NCI-H526 (cell line): ENCODE measurements at places on chromosomes 5 and 9.

DNA sequence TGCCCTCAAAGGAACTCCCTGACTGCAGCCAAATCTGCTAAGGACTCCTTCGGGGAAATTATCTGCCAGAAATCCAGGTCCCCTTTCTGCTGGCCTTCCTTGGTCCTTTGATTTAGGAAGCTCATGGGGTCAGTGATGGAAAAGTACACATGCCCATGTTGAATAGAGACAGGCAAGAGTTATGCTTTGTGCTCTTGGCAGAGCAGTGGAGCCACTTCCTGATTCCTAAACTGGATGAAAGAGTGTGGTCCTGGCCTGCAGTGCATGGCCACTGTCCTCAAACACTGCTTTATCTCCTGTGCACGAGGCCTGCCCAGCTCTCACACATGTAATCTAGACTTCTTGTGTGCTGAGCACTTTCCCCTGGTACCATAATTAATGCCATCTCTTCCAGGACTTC lies 2.0 kb upstream of the EBF1 start:
- peak; percentile 38 for DNase-seq

- no peak for DNase-seq
These were observed 90.5 kb upstream of the DNAH5 start for GRCh38 chr5:14034963-14035362.

- DNase-seq = peak; percentile 44
These were observed 21.9 kb downstream of the ABITRAM start for GRCh38 chr9:108956022-108956630.

GRCh38 chr9:18122171-18122570 lies 351.8 kb upstream of the ADAMTSL1 start:
- DNase-seq = no peak

- no peak for DNase-seq
These were observed 75.0 kb downstream of the NR2F1 start for GRCh38 chr5:93658044-93658443.

DNA sequence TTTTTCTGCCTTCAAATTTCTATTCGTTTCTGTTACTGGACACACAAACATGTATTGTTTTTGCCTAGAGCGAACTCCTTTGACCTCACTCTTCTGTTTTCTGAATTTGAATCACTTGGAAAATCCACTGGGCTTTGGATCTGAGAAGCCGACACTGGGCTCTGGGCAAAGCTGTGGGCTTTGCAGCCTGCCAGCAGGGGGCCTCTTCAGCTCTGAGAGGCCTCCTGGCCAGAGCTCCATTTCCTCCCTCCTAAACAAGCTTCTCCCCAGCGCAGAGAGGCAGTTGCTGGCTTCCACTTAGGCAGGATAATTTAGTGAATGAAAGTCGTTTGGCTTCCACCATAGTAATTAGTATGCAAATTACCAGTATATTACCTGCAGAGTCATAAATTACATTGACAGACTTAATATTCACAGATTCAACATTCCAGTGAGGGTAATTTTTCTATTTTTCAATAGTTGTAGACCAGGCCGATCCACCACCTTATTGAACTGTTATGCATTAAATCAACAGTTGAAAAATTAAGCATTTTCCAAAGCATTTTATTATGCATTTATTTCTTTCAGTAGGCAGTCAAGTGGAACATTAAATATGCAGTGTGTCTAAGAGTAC lies 104.0 kb upstream of the ZNF366 start:
- DNase-seq = peak; percentile 79

DNA sequence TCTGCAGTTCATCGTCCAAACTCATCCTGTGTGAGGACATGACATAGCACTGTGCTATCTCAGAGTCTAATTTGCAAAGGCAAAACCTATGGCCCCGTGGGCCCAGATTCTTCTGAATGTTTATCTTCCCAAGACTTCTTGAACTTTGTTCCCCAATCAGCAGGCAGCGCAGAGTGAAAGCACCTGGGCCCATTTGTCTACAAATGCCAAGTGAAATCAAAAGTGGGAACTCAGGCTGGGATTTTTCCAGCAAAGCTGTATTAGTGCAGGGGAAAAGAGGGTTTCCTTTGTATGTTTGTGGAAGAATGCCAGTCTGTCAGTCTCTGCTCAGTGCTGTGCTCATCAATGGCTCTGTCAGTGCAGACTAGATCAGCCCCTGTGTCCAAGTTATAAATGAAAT lies 55.8 kb downstream of the FOXD1 start:
- DNase-seq = no peak

DNA sequence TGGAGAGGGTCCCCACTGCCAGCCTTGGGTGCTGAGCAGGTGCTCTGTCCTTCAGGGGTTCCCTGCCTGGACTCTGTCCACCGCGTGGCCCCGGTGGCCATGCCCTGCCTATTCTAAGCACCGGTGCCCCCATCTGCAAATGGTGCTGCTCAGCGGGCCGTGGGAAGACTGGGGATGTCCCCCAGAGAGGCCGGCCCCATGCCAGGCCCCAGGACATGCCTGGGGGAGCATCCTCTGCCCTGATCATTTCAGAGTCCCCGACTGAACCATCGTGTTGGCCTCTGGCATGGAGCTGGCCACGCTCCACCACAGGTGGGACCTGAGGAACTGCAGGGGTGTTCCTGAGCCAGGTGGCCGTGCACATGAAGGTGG lies 64.7 kb downstream of the RXRA start:
- DNase-seq = no peak

DNA sequence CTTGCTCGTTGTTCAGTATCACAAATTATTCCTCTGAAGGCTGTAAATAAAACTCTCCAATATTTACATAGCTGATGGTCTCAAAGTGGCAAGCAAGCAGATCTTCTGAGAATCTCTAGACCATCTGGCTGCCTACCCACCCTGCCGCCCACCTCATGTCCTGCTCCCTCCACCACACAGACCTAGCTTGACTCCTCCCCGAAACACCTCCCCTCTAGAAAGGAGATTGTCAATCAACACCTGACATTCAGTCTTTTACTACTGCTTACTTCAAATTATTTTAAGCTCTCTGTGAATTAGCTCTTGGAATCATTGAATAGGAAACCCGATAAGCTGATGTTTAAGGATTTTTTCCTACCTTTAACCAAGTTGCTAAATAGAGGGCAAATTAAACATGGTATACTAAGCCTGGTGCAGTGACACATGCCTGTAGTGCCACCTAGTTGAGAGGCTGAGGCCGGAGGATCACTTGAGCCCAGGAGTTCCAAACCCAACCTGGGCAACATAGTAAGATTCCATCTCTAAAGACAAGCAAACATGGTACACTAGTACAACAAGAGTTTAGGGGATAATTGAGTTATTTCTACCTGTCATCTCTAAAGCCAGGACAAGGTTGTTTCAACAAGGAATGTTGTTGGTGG lies 10.9 kb upstream of the SOWAHA start:
- DNase-seq = no peak

DNA sequence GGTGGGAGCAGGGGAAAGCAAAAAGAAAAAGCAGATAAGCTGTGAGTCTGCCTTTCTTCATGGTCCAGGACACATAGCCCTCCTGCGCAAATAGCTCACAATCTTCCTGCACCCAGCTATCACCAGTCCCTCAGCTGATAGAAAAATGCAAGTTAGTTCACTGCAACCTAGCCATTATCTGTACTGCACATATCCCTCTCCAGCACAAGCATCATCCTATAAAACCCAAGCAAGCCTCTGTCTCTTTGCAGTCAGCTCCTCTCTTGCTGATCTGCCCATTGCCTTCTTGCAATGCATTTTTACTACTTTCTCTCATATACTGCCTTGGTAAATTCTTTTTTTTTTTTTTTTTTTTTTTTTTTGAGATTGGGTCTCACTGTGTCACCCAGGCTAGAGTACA lies 20.0 kb upstream of the MSANTD3 start:
- DNase-seq = no peak

GRCh38 chr9:120916588-120916987 lies 10.0 kb downstream of the TRAF1 start:
- no peak for DNase-seq

DNA sequence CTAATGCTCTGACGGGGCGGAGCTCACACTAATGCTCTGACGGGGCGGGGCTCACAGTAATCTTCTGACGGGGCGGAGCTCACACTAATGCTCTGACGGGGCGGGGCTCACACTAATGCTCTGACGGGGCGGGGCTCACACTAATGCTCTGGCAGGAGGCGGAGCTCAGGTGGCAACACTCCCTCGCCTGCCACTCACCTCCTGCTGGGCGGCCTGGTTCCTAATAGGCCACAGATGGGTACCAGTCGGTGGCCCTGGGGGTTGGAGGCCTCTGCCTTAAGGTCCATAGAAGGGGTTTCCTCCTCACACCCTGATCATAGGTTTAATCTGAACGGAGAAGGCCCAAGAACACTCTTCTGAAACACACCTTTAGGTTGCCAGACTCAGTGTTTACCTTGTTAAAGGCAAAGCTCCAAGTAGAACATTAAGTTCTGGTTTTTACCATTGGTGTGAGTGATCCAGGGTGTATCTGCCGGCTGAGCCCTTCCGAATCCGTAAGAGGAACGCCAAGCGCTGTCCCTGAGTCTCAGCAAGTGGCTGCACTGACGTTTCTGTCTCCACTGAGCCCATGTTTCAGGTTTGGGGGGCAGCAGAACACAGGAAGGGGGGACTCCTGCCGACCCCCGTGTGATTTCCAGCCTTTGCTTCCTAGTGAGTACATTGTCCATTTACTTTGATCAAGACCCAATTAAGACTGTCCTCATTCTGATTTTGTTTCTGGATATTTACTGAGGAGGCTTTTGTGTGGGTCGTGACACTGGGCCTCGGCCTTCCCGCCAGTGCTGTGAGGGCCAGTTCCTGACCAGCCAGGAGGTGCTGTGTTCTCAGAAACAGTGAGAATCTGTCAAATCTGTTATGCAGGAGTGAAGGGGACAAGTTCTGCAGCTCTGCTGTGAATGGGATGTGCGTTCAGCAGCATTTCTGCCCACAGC lies 24.6 kb upstream of the LRRC14B start:
- no peak for DNase-seq

DNA sequence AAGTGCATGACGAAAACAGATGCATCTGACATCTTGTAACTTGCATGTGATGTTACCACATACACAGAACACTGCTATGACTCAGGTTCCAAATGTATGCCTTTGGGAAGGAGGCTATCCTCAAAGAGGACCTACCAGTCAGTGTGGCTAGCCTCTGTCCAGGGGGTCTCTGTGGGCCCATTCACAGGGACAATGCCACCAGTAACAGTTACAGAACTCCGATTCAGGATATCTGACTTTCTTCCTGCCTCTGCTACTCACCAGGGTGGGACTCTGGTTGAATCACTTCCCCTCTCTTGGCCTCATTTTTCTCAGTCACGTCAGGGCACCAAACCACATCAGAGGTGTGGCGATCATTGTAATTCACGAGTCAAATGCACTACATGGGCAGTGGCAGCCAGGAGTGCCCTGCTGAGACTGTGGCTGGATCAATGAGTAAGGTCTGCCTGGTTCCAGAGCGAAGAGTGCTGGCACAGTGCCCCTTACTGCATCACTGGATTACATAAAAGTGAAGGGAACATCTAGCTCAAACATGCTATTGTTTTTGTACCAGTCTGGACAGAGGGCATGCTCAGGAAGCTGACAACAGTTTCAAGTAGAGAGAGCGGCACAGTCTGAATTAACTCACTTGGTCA lies 13.2 kb downstream of the ATOX1 start:
- DNase-seq = no peak

- no peak for DNase-seq
These were observed 11.0 kb upstream of the ZBTB43 start for GRCh38 chr9:126793686-126794417.

DNA sequence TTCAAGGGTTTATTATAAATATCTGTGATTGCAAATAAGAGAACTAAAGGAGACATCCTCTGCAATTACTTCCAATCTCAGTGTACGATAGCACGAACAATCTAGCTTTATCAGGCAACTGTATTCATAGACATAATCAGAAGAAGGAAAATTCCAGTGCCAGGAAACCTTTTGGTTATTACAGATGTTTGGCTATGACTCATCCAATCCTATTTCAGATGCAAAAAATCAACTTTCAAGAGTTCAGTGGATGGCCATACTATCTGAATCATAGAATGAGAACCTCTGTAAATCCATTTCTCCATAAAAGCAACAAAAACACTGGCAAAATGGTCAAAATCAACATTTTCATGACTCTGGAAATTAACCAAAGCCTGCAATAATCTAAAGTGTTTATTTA lies 37.9 kb downstream of the GAS1 start:
- no peak for DNase-seq

DNA sequence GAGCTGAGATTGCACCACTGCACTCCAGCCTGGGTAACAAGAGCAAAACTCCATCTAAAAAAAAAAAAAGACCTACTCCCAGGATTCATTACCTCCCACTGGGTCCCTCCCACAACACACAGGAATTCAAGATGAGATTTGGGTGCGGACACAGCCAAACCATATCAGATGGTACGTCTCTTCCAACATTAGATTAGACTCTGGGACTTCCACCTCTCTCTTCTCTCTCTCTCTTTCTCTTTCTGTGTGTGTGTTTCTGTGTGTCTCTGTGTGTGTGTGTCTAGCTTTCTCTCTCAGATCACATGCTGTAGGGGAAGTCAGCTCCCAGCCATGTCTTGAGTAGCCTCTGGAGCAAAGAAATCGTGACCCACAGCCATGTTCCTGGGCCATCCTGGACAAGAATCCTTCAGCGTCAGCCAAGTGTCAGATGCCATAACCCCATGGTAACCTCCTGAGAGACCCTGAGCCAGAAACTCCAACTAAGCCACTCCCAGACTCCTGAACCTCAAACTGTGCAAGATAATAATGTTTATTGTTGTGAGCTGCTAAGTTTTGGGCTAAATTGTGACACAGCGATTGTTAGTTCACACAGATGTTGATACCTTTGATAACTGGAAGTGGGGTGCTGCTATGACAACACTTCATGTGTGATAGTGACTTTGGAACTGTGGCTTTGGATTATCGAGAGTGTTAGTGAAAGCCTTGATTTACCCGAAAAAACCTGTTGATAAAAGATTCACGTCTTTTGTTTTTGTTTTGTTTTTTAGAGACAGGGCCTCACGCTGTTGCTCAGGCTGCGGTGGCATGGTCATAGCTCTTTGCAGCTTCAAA lies 4.1 kb upstream of the CMBL start:
- DNase-seq = no peak

DNA sequence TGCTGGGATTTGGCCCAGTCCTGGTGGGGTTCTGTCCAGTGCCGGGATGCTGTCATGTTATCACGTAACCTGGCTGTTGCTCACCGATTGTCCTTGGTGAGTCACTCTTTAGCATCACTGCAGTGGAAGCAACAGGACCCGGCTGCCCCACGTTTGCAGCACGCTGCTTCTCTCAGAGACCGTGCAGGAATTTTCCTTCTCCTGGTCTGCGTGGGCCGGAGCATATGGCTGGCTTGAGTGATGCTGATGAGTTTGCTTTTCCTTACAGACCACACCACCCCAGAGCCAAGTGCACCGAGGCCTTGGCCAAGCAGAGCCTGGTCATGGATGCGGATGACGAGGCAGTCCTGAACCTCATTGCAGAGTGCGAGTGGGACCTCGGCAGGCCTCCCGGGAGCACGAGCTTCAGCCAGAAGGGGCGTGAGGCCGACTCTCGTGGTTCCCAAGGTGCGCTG lies 21.4 kb downstream of the CEP72 start:
- DNase-seq = peak; percentile 61

- DNase-seq = no peak
These were observed 259.0 kb upstream of the IRX1 start for GRCh38 chr5:3336666-3337065.

GRCh38 chr9:137405677-137406081 lies 17.3 kb downstream of the EXD3 start:
- no peak for DNase-seq
